A549 treated with Mapracorat at 1 μM for 4 hours (cell line): ENCODE measurements at places on chromosomes 12 and 14. TPM values are rescaled to one million over a fixed set of nuclear protein-coding genes. Genes with fewer than 3 reads are reported as not detected.

TSPAN9 gene
- 35.2 to 58.1 TPM (median 50.5 TPM) in 5 replicates for total RNA-seq

SERPINA6 gene
- total RNA-seq = 0.81 to 1.6 TPM (median 0.88 TPM) in 5 replicates

RASAL1 gene
- 0.32 to 0.56 TPM (median 0.46 TPM) in 5 replicates for total RNA-seq

CLEC4E gene
- 0.15 to 0.24 TPM (median 0.17 TPM) in 4 of 5 replicates, not detected in the other for total RNA-seq

CISTR gene
- not detected in 5 replicates for total RNA-seq

KIF26A gene
- 1.7 to 4.3 TPM (median 4.2 TPM) in 5 replicates for total RNA-seq

AKAP3 gene
- 0.05 to 0.38 TPM (median 0.18 TPM) in 5 replicates for total RNA-seq

LRRIQ1 gene
- total RNA-seq = 0.42 to 0.82 TPM (median 0.62 TPM) in 5 replicates

TNS2 gene
- total RNA-seq = 35.6 to 67.7 TPM (median 53.7 TPM) in 5 replicates

NRIP2 gene
- 0.06 TPM in 1 of 5 replicates, not detected in the others for total RNA-seq

RPL10L gene
- not detected in 5 replicates for total RNA-seq

ACSM4 gene
- total RNA-seq = not detected in 5 replicates

SERPINA1 gene
- total RNA-seq = 0.80 to 1.8 TPM (median 1.1 TPM) in 5 replicates

SH2B3 gene
- total RNA-seq = 5.6 to 6.3 TPM (median 5.9 TPM) in 5 replicates

SMCO2 gene
- 0.17 to 0.69 TPM (median 0.26 TPM) in 3 of 5 replicates, not detected in the others for total RNA-seq

GPRC5D gene
- total RNA-seq = not detected in 5 replicates

CD163L1 gene
- total RNA-seq = 0.38 to 0.72 TPM (median 0.49 TPM) in 5 replicates

TMEM229B gene
- total RNA-seq = 0.08 to 0.39 TPM (median 0.16 TPM) in 5 replicates

SLCO1B1 gene
- total RNA-seq = 0.34 to 0.65 TPM (median 0.39 TPM) in 5 replicates

TMEM132C gene
- total RNA-seq = not detected in 5 replicates

LRRC43 gene
- 0.08 TPM in 1 of 5 replicates, not detected in the others for total RNA-seq

SERPINA9 gene
- total RNA-seq = not detected in 5 replicates

EML5 gene
- total RNA-seq = 0.39 to 1.0 TPM (median 0.44 TPM) in 5 replicates
